Stimulated activated CD8-positive, alpha-beta memory T cell treated with anti-CD3 and anti-CD28 coated beads, Interleukin-2, amount 100 ng/mL, for 1 hour (primary cell): ENCODE measurements at places on chromosomes 1 and 21.

DNA sequence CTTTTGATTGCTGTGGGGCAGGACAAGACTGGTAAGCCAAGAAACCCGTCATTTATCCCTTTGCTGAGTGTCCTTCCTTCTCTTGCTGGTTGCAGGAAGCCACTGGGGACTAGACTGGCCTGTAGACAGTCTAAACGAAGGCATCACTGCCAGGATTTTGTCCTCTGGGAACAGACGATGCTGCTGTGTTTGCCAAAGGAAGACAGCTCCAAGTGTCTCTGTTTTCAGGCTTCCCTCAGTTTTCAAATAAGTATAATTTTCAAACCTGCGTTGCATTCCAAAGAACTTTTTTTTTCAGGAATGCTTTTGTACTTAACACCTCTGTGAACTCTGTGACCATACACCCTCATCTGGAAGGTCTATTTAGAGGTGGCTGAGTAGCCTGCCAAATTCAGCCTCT lies 269.4 kb downstream of the HLX start:
- no peak for DNase-seq

GRCh38 chr21:25489673-25490072 lies 117.6 kb downstream of the MRPL39 start:
- DNase-seq, result no peak

GRCh38 chr1:78387201-78387600 lies 103.6 kb upstream of the PTGFR start:
- no peak for DNase-seq

- DNase-seq, result no peak
Measured at GRCh38 chr1:168390271-168390670, 109.6 kb downstream of the TBX19 start.

DNA sequence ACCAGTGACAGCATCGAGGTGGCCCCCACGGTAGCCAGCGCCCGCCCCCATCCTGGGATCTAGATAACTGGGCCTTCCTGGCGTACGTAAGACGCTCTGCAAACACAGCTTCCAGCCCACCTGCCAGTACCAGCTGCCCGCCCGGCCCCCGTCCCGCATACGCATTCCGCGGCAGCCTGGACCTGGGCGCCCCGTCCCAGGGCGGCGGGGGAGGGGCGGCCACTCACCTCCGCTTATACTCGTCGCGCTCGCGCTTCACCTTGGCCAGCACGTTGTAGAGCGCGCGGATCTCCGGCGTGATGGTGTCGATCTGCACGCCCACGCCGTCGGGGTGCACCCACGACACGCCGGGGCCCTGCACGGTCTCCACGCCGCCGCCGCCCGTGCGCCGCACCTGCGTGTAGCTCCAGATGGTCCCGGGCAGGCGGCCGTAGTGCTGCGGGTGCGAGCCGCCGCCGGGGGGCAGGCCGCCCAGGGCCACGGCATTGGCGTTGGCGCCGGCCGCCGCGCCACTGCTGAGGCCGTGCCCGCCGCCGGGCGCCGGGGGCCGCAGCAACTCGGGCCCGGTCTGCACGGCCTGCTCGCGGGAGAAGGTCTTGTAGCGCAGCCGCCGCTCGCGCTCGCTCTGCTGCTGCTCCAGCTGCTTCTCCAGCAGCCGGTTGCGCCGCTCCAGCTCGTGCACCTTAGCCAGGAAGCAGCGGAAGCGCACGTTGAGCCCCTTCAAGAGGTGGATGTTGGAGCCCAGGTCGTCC lies 859 bp downstream of the IFFO2 start:
- no peak for DNase-seq

DNA sequence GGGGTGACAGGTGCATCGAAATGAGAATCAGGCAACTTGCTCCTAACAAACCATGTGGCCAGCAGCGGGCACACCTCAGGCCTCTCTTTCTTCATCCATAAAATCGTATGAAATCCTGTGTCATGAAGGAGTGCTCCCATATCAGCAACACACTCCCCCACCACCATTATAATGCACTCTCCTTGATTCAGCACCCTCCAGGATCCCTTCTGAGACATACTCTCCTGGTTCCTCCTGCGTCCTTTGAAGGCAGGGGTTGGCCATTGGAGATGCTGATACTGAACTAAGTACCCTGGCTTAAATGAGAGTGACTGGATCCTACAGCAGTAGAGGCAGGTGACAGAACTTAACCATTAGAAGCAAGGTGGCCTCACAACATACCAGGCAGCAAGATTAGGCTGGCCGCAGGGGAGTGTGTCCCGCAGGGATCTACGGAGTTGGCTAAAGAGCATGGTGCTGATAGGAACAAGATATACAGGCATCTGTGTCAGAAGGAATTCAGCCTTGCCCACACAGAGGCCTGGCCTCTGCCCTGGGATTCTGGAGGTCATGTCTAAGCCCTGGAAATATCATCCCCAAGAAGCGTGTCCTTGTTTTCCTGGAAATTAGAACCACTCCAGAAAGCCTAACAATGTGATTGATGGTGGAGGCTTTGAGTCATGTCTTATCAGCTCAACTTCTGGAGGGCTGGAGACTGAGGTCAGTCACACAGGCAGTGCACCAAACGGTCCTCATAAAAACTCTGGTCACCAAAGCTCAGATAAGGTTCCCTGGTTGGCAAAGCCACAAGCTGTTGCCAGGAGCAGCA lies 16.8 kb downstream of the S100A7A start:
- DNase-seq, result no peak

DNA sequence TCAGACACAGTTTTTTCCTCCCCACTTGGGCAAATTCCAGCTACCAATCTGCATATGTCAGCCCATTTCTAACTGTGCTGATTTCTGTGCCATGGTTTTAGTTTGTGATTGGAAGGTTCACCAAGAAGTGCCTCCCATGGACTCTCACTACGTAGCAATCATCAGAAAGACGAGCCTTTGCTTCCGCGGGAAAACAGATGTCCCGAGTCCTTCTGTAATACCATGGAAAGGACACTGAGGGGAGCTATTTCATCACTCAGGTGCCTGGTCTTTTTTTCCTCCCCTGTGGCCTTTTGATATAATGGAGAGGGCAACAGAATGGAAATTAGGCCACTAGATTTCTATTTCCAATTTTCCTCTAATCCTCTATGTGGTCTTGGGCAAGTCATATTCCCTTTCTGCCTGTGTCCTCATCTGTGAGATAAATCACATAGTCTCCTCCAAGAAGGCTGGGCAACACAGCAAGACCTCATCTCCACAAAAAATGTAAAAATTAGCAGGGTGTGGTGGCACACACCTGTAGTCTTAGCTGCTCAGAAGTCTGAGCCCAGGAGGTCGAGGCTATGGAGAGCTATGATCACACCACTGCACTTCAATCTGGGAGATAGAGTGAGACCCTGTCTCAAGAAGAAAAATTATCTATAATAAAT lies 24.8 kb downstream of the LEMD1 start:
- DNase-seq, result no peak

DNA sequence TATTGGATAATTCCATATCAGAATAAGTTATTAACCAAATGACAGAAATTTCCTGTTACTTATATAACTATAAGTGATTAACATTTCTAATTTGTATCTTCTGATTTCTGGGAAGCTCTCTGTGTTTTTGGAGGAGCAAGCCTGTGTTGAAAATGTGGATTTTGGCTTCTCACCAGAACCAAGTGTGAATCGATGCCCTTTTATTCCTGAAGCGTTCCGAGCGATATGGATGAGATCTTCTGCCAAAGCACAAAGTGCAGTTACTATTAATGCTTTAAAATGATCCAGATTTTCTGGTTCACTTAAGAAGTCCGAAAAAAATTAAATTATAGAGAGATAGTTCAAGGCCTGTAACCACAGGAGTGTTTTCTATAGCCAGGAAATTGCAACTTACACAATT lies 22.8 kb downstream of the ALG14 start:
- no peak for DNase-seq

GRCh38 chr1:97875996-97876395 lies 44.8 kb downstream of the DPYD start:
- no peak for DNase-seq

DNA sequence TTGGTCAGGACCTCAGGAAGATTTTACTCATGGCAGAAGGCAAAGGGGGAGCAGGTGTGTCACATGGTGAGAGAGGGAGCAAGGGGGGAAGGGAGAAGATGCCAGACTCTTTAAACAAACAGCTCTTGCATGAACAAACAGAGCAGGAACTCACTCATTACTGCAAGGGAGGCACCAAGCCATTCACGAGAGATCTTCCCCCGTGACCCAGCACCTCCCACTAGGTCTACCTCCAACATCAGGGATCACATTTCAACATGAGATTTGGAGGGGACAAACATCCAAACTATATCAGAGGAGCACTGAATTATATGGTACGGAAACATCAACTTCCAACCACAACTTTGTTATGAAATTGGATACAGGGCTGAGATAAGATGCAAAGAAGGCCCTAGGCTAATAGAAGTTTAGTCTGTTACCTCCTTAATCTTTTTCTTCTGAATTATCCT lies 164.9 kb downstream of the ST6GALNAC3 start:
- DNase-seq, result no peak

GRCh38 chr1:27388337-27389005 lies 4.0 kb upstream of the GPR3 start:
- peak; percentile 58 for DNase-seq

DNA sequence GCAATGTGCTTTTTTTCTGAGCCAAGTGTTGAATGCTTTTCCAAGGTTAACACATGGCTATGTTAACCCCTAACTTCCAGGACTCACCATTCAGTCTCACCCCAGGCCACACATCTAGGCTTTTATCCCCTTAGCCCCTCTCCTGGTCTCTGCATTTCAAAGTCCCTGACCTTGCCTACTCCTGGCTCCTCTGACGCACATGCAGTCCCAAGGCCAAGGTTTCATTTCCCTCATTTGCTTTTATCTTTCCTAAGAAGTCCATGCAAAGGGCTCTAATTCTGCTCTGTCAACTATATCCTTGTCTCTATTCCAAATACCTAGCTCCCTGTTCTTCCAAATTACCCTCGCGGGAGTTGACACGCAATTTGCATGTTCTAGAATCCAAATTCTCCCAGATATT lies 25.4 kb downstream of the SLC30A10 start:
- no peak for DNase-seq

GRCh38 chr1:218557731-218558130 lies 212.6 kb downstream of the TGFB2 start:
- DNase-seq, result no peak

DNA sequence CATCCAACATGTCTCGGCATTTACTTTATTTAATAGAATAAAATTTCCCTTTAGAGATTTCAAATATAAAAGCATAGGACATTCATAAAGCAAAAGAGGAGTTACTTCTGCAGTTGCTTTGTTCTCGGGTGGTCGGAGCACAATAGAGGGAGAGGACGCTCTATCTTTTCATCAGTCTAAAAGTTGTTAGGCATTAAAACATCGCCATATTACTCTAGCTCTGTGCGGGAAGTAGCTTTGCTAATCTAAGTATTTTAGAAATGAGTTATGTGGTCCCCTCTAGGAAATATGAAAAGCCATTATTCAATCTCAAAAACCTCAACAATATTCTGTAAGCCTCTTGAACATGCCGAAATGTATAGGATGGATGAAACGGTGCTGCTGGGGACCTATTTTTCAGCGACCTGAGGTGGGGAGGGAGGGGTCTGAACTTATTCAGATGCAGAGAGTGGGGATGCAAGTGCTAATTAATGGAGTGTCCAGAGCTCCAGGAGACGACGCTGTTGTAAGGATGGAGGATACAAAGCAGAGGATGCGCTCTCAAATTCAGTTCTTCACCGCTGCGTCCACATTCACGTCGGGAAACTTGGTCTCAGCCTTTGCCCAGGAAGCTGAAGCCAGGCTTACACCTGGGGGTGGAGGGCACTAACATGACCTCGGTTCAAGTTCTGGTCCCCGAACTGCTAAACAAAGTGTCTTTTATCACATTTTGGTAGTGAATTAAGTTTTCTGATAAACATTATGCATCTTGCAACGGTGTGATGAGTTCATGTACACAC lies 6.3 kb downstream of the CDKN2C start:
- no peak for DNase-seq

GRCh38 chr1:109341944-109342930 lies 35.4 kb upstream of the MYBPHL start:
- no peak for DNase-seq

DNA sequence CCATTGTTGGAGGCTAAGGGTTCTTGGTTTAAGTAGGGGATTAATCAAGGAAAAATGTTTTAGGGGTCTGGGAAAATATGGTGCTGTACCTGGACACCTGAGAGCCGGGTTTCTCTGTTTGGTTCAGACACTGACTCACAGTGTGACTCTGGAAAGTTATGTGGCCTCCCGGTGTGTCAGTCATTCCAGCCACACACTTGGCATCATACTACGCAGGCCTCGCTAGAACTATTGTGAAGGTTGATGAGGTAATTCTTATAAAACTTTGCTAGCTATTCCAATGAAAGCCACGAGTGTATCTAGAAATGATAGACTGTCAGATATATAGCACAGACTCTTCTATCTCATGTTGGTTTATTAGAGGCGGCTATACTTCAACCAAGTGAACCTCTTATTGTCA lies 4.8 kb upstream of the CAMSAP2 start:
- DNase-seq, result no peak

GRCh38 chr1:53130878-53131589 lies 11.4 kb downstream of the SLC1A7 start:
- no peak for DNase-seq

DNA sequence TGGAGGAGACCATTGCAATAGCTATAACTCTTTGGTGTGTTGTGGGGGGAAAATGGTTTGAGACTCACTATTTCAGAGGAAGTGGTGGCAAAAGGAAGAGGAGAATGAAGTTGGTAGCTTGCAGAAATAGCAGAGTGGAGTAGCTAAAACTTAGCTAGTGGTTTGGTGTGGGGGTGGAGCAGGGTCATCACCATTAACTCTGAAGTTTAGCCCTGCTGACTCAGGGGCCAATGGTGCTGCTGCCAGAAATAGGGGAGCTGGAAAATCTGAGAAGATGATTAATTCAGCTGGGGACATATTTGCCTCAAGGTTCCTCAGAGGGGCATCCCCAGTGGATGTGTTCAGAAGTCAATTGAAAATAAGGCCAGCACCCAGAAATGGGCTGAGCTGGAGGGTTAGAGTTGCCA lies 65.4 kb downstream of the RUNX1 start:
- peak; percentile 26 for DNase-seq

GRCh38 chr1:77888081-77888780 lies at the start of gene NEXN:
Gene NEXN (plus strand): TSS chr1:77888624. CDS start chr1:77916107, 27,483 bp downstream.
- DNase-seq, result no peak

DNA sequence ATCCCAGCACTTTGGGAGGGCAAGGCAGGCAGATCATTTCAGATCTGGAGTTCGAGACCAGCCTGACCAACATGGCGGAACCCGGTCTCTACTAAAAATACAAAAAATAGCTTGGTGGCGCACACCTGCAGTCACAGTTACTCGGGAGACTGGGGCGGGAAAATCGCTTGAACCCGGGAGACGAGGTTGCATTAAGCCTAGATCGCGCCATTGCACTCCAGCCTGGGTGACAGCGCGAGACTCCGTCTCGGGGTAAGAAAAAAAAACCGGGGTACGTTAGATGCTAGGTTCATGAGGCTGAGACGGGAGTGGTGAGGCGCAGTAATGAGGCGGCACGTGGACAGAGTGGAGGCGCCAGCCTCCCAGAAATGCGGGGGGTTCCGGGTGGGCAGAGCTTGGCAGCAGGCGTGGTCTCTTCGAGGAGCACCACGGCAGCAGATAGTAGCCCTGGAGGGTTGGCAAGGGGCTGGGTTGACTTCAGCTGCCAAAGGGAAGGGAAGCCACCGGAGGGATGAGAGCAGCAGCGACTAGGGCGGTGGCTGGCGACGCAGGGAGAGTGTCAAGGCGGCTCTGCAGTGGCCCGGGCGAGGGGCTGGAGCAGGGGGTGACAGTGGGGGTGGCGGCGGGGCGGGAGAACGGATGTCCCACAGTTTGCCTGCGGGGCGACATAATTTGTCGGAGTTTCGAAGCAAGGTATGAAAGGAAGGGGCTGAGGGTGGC lies 832 bp downstream of the MRPL20 start:
- no peak for DNase-seq

GRCh38 chr1:212415107-212415841 lies 588 bp upstream of the PACC1 start:
- DNase-seq, result no peak

GRCh38 chr21:46119144-46119636 lies 21.3 kb downstream of the COL6A2 start:
- no peak for DNase-seq
